WTC11 (cell line): ENCODE measurements at places on chromosomes 4 and X. TPM values are rescaled to one million over a fixed set of nuclear protein-coding genes. Genes with fewer than 3 reads are reported as not detected.

IL2RG gene
- total RNA-seq = 0.37 to 1.2 TPM (median 0.94 TPM) in 3 replicates

COL4A6 gene
- total RNA-seq = 12.8 to 15.5 TPM (median 15.2 TPM) in 3 replicates

GLRB gene
- 0.31 to 1.3 TPM (median 0.71 TPM) in 3 replicates for total RNA-seq

SLC2A9 gene
- 0.64 TPM in 1 of 3 replicates, not detected in the others for total RNA-seq

NEK1 gene
- 10.3 to 12.8 TPM (median 12.7 TPM) in 3 replicates for total RNA-seq

SCARB2 gene
- total RNA-seq = 38.0 to 42.2 TPM (median 39.9 TPM) in 3 replicates

GPR82 gene
- total RNA-seq = not detected in 3 replicates

GPC3 gene
- total RNA-seq = 32.4 to 34.7 TPM (median 32.5 TPM) in 3 replicates

SPANXC gene
- total RNA-seq = not detected in 3 replicates

- DNase-seq = no peak
Observed at GRCh38 chr4:126799971-126800574, 832.7 kb upstream of the INTU start.

GRCh38 chrX:115583496-115584004 lies 22.6 kb downstream of the PLS3 start:
- no peak for DNase-seq

- DNase-seq = no peak
Observed at GRCh38 chr4:37729649-37730004, 43.5 kb upstream of the RELL1 start.

GRCh38 chrX:17608888-17609287 lies 128.4 kb upstream of the SCML1 start:
- no peak for DNase-seq

DNA sequence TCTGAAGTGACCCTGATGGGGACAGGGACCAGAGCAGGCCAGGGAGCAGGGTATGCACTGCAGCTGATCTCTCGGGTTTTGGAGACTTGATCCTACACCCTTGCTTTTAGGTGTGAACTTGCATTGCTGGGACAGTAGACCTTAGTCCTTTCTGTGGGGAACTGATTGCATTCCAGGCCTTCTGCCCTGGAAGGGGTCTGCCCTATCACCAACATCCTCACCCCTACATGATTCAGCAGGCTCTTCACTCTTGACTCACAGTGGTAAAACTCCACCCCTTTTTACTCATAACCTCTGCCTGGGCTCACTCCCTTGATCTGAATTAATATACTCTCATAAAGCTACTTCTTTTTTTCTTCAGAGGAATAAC lies 6.6 kb upstream of the DDX60L start:
- no peak for DNase-seq

DNA sequence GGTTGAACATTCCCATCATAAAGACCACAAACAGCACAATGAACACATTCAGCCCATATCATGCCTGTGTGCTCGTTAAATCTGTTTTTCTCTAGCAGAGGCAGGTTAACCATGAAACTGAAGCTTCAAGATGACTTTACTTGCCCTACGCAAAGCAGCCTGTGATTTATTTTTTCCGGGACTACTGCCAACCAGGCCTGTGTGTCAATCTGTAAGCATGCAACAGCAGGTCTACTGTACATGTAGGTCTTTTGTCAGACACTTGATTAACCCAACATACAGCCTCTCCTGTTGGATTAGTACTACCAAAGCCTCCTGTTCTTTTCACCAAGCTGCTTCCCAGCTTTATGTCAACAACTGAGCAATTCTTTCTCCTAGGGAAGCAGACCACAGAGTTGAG lies 85.5 kb upstream of the ACSL1 start:
- no peak for DNase-seq

GRCh38 chr4:25874655-25875054 lies 11.9 kb upstream of the SEL1L3 start:
- no peak for DNase-seq

DNA sequence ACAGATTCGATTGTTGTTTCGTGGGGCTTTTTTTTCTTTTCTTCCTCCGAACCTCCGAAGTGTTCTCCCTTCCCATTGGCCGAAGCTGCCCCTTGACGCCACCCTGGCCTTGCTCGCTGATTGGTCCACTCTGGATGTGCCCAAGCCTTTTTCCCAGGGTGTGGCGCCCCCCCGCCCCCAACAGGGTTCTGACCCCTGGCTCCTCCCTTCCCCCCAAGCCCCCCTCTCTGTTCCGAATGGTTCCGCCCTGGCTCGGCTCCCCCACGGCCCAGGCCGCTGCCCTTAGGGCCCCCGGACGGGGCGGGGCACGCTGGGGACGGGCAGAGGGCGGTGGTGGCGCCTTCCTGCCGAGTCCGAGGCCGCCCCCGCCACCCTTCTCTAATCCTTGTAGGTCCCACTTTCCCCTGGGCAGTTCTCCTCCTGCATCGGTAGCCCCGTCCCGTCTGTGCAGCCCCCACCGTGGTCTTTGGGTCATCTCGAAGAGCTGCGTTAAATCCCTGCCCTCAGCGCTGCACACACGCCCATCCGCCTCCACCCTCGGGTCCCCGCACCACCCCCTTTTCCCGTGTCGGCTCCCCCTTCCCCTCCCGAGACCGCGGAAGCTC lies 25.5 kb downstream of the UTP14A start:
- peak; percentile 84 for DNase-seq

- DNase-seq = no peak
Observed at GRCh38 chr4:96713271-96713850, 873.5 kb downstream of the PDHA2 start.

- DNase-seq = no peak
Observed at GRCh38 chr4:121166976-121167375, 2.9 kb upstream of the TNIP3 start.

DNA sequence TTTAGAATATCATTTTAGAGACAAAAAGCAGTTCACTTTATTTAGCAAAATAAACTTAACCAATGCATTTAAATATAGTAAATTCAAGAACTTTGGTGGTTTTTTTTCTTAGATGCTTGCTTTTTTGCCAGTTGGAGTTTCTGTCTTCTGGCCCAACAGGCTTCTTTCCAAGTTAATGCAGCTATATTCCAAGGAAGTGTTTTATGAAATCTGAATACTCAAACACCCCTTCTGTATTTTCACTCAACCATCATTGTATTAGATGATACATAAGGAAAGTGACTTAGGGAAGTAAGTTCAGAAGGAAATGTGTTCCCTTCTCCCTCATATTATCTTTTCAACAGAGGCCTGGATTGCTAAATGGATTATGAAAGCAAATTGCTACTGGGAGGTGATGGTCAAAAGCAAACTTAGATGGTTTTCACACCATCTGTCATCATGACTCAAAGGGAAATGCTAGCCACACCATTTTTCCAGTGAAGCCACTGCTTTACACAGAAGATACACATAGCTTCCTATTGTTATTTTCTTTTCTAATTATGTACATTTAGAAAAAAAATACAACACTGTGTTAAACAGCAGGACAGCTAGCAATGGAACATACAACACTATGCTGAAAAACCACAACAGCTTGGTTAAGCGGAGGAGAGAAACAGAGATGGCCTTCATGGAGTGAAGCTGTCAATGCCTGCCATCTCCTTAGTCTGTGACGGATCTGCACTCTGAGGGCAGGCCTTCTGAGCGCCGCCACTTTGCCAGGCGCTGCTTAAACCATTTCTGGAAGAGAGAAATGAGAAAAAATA lies 32.9 kb downstream of the HOPX start:
- DNase-seq = no peak

GRCh38 chrX:52425775-52426174 lies 57.0 kb downstream of the XAGE2 start:
- DNase-seq = no peak

DNA sequence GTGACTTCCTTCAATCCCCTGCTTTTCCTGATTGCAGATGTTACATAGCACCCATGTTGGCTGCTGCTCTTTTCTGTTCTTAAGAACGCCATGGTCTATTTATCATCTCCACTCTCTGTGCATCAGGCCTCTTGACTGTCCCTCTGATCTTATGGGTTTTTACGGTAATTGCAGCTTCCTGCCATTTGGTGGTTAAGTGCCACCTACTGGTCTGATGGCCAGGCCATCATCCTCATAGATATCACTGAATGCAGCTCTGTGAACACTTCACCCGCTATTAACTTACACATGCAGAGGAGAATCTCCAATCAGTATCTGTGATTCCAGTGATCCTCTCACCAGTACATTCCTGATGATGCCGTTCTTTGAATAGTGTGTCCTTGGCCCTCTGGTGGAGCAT lies 382.4 kb downstream of the TRAM1L1 start:
- DNase-seq = no peak

GRCh38 chr4:176444741-176445140 lies 125.0 kb downstream of the SPCS3 start:
- DNase-seq = no peak

- peak; percentile 72 for DNase-seq
Observed at GRCh38 chr4:48341776-48342605, 662 bp downstream of the SLAIN2 start.

DNA sequence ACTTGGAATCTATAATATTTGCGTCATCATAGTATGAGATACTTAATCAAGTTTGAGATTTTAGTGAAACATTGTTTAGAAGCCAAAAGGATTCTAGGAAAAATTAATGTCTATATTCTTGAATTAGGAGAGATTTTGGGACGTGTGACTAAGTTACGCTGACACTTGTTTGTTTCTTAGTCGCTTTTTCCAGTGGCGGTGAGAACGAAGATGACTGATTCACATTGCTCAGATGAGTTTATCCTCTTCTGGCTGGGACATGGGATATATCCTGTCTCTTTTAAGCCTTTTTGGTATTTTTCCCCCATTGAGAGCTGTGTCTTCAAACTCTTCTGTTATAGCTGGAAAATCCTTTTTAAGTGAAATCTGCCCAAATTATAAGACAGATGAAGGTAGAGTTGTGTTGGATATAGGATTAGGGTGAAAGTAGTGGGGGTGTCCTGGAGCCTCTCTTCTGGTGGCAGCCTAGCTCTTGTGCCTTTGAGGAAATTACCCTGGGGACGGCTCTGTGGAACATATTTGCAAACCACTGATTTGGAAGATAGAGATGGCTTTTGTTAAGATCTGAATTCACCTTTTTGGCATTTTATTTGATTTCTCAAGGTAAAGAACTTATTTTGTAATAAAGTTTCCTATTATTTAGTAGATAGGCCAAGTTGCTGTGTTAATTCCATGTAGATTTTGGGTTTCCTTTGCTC lies 49.7 kb downstream of the HTT start:
- no peak for DNase-seq

- no peak for DNase-seq
Observed at GRCh38 chrX:5681159-5681558, 547.5 kb downstream of the NLGN4X start.

DNA sequence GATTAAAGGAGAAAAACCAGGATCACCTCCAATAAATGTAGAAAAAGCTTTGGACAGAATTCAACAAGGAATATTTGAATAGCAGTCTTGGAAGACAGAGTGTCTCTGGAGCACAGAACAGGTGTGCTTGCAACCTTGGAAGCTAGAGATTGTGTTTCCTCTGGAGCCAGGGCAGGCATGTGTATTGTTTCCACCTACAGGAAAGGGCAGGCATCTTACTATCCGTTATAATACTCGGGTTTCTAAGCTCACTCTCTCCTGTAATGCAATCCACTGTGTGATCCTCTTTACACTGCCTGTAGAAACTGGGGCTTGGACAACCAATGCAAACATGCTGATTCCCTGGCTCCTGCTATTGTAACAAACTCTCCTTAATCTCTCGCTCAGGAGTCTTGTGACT lies 14.4 kb downstream of the CCDC110 start:
- DNase-seq = no peak

GRCh38 chr4:14877246-14878225 lies 124.7 kb upstream of the CPEB2 start:
- no peak for DNase-seq

DNA sequence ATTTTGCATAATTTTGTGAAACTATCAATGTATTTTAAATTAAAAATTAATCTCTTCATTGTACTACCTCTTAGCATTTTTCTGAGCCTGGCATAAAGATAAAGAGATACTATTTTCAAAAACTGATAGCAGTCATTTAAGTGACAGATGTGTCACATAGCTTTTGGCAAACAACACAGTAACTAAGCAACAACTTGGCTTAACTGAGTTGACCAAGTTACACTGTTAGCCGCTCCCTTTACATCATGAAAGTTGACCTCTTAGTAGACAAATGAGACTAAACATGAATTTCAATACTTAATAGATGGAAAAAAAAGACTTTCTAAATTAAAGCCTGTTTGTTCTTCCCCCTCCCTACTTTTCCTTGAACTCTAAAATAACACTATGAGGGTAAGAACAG lies 62.0 kb downstream of the ATP8A1 start:
- no peak for DNase-seq

GRCh38 chr4:118810991-118811764 lies 24.7 kb downstream of the SEC24D start:
- DNase-seq = no peak

DNA sequence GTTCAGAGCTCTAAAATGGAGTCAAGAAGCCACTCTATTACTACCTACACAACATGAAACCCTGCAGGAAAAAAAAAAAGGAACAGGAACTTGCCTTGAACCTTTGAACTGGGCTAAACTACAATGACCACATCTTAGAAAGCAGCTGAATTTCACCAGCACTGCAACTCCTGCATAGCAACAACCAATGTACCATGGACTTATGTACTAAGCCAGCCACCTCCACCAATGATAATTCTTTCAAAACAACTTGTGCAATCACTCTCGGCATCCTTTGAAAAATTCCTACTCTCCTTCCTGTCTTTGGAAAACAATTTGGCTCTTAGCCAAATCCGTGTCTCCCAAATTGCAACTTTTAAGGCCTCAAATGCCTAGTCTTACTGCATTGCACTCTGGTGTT lies 26.8 kb upstream of the FMR1 start:
- DNase-seq = no peak

- no peak for DNase-seq
Observed at GRCh38 chr4:38136604-38137003, 176.4 kb downstream of the PTTG2 start.

DNA sequence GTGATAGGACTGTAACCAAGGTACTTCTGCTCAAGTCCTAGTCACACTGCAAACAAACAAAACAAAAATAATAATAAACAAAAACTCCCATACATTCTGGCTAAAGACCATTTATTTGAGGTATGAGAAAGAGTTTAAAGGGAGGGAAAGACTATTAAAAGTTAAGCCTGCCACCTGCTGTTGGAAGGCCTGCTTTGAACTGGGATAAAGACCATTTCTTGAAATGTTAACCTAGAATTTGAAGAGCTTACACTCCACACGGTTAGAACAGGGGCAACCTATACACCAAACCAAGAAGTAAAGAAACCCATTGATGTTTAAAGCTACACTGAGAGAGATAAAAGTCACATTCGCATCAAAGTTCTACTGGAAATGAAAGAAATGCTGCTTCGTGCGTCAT lies 548.7 kb upstream of the DIPK2B start:
- DNase-seq = no peak

DNA sequence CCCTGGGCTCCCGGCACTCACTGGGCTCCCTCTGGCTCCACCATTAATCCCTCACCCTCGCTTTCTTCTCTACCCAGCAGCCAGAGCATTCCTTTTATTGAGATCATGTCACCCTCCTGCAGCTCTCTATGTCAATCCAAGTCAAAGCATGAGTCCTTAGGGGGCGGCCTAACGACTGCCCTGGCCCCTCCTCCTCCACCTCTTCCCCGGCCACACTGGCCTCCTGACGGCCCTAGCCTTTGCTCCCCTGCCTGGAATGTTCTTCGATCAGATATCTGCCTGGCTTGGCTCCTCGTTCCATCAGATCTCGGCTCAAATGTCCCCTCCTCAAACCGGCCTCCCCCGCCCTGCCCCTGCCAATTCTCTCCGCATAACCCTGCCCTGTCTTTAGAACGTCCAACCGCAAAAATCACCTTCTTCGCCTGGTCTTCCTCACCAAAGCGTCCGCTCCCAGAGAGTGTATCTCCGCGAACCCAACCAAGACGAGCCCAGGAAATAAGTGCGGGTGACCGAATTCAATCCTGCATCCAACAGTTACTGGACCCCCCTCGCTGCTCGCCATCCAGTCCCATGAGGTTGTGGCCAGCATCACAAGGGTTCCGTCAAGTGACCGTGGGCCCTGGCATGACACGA lies 722 bp upstream of the PNCK start:
- DNase-seq = no peak

GRCh38 chr4:157005831-157006230 lies 34.2 kb upstream of the PDGFC start:
- no peak for DNase-seq
